Cardiac septum (tissue), 1 donor: ENCODE measurements at places on chromosomes 6 and 20. TPM values are rescaled to one million over a fixed set of nuclear protein-coding genes. Genes with fewer than 3 reads are reported as not detected.

DNA sequence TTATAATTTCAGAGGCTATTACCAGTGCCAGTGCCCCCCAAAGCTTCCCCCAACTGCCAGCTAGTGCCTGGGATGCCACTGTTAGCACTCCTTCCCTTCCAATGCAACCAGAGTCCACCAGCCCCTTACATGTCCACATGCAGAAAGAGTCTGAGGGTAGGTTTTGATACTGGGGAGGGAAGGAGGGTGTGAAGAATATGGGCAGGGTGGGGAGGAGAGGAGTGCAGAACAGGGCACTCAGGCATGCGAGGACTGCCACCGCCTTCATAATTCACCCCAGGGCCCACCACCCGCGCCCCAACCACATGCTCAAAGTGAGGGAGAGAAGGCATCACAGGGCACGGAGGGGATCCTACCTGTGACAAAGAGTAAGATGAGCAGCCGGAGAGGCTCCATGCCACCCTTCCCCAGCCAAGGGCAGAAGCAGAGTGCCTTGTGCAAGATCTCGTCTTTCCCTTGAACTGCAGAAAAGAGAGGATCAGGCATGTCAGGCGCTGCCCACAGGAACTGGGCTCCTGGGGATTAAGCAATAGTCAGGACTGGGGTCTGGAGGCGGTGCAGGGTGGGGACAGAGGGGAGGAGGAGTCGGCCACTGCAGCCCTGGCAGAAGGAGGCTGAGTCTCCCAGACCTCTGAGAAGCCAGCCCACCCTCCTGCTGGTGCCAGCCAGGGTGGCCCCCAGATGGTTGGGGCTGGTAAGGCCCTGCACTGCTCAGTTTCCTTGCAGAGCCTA, at the start of gene TREM2:
Gene TREM2 (minus strand): TSS at position 430 of the 732 bp plus-strand sequence. CDS start 34 bp downstream, at position 396.
- DNase-seq: no peak

DNA sequence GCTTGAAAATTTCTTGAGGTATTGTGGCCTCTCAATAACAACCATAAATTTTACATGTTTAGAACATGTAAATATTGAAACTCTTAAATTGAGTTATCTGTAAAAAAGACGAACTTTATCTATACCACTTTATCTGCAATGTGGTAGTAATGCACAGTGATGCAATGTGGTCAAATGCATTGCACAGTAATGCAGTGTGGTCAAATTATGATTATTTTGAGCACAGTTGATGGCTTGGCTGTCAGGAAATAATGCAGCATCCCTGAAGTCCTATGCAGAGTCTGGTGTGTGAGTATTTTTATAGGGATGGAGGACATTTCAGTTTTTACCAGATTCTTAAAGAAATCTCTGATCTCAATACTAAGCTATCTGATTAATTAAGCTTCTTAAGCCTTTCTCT, 5.1 kb downstream of the TTK start:
- DNase-seq: no peak

DNA sequence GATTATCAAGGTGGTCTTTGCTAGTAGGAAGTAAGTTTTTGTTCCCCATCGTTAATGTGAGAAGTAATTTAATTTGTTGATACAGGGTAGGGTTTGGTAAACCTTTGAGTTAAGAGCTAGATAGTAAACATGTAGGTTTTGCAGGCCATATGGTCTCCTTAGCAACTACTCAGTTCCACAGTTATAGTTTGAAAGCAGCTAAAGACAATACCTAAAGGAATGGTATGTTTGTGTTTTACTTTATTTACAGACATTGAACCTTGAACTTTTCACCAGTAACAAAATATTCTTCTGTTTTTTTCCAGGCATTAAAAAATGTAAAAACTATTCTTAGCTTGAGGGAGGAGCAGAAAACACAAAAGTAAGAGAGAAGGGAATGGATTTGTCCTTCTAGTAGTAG, 1.7 kb downstream of the CAP2 start:
- no peak for DNase-seq

- DNase-seq: no peak
Observed at GRCh38 chr6:150142670-150143515, at the start of gene PPP1R14C. TSS of gene PPP1R14C (plus strand) at chr6:150143044. CDS start at chr6:150143193, 149 bp downstream.

DNA sequence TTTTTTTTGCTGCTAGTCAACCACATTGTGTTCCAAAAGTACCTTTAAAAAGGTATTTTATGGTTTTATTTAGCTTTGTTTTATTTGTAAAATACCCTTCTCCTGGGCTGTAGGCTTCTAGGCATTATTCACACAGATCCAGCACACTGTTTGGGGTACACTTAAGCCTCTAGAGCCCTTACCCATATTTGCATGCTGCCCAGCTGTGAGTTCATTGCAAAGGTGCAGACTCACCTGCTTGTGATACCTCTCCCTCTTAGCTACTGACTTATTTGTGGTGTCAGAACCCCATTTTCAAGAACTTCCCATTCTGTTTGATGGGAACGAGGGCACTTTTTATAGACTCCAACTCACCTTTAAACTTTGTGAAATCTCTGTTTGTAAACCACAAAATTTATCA, 69.8 kb downstream of the RIN2 start:
- DNase-seq: no peak

DNA sequence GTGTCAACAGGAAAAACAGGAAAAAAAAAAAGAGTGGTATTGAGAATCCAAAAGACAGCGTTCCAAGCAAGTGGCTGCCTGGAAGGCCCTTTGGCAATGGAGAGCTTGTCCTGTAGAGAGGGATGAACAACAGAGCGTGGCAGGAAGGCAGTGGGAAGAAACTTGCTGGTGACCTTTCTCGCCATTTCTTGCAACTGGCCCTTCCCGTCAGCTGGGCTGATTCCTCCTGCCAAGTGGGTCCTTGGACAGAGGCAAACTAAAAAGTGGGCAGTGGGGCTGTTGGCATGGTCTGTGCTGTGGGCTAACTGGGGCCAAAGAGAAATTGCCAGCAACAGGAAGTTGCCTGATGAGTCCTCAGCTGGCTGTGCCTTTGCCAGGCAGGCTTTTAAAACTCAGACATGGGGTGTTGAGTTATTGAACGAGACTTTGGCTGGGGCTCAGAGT, 43.9 kb upstream of the CLDN20 start:
- DNase-seq: no peak

DNA sequence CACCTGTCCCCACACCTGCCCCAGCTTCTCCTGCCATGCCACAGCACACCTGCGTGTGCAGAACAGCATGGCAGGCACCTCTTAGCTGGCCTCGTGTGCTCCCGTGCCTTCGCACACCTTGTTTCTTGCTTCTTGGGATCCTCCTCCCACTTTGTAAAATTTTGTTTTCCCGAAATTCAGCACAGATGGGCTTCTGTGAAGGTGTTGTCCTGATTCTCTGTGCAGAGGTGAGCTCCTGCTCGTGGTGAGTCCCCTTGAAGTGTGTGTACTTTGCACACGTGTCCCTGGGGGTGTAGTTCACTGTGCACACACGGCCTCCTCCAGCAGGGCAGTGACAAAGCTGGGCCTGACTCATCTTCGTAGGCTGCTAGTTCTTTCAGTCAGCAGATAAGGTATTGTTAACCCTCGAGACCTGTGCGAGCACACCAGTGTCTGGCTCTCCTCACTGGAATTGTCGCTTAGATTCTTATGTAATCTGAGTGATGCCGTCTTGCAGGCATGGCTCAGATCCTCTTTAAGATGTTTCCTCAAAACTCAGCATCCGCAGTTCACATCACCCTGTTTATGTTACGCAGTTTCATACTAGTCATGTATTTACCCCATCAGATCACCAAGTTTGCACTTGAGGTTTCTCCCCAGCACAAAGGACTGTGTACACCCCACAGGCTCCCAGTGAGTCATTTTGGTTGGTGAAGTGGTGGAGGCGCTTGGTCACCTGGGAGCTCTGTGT, 77.7 kb downstream of the CDYL start:
- no peak for DNase-seq

GRCh38 chr20:25553819-25554296, 31.5 kb downstream of the NINL start:
- no peak for DNase-seq

DNA sequence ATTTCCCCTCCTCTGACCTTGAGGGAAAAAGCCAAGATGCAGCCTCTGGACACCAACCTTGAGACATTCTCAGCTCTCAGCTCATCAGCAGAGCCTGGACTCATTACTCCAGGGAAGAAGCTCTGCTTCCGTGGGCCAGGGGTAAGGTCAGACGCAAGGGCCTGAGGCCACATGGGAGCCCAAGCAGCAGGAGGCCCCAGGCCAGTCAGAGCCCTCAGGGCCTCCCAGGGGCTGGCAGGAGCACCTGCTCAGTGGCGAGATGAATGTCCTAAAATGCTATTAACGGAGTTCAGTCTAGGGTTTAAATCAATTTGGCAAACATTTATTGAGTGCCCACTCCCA, 208.6 kb downstream of the ERMARD start:
- DNase-seq: no peak

- no peak for DNase-seq
Observed at GRCh38 chr6:15526212-15526701, 136.6 kb downstream of the DTNBP1 start.

DNA sequence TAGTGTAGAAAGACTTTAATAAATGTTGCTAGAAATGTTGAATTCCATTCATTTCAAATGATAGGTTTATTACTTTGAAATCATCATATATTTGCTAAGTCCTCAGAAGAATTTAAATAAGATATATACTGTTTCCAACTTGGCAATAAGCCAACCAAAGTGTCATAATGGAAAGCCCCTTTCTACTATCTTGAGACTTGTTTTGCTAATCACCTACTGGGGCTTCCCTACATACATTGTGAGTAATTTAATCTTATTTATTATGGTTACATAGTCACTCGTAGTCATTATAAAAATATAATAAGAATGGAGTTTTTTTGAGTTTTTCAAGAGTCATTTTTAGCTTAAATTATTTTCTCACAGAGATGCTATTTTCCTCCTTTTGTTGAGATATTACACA, 20.7 kb downstream of the COL19A1 start:
- DNase-seq: no peak

- no peak for DNase-seq
Observed at GRCh38 chr20:9287826-9288225, 218.9 kb downstream of the PLCB4 start.

GRCh38 chr6:42367353-42368011, 84.2 kb downstream of the TRERF1 start:
- peak; percentile 84 for DNase-seq

DNA sequence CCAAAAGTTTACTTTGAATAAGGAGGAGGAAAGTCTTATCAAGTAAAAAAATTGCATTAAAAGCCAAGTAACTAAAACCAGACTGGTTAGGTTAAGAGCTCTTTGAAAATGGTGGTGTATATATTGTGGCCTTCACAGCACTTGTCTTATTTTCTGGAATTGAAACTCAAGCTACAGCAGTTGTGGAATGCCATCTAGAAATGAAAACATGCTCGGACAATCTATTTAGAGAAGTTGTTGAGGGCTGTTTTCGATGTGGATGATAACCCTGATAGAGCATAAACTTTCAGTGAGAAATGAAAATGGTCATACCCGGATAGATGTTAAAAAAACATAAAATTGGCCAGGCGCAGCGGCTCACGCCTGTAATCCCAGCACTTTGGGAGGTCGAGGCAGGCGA, 47.0 kb downstream of the ARID1B start:
- no peak for DNase-seq

- no peak for DNase-seq
Observed at GRCh38 chr6:125794342-125795137, 3.8 kb downstream of the NCOA7 start.

GRCh38 chr6:134187751-134188150, 130.2 kb downstream of the SGK1 start:
- no peak for DNase-seq

- DNase-seq: no peak
Observed at GRCh38 chr6:105678516-105678915, 275.6 kb upstream of the PREP start.

Gene CCN6
- total RNA-seq: not detected

Gene CD109
- 6.3 TPM for total RNA-seq

Gene HNF4A
- total RNA-seq: not detected

Gene BPI
- 0.40 TPM for total RNA-seq

Gene MPIG6B
- total RNA-seq: 0.24 TPM

Gene SLC24A3
- total RNA-seq: 0.86 TPM

Gene HCRTR2
- not detected for total RNA-seq

Gene LAMA5
- 101 TPM for total RNA-seq

Gene ADGRB3
- 0.51 TPM for total RNA-seq
